ENCODE measurements at places on chromosomes 11 and 22.

DNA sequence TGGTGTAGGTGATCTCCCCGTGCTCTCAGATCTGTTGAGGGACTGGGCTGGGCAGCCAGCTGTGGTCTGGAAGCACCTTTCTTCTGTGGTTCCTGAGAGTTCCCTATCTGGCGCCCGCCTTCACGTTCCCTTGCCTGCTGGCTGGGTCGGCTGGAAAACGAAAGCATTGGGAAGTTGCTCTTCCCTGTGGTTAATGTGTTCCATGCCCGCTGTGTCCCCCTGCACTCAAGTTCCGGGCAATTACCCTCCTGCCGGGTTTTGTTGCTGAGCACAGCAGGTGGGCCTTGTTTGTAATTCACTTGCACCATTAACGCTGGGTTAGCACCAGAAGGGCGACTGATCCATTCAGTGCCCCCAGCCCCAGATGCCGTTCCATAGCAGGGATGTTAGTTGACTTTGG lies 134.1 kb downstream of the GRIK4 start:
- DNase-seq = no peak

DNA sequence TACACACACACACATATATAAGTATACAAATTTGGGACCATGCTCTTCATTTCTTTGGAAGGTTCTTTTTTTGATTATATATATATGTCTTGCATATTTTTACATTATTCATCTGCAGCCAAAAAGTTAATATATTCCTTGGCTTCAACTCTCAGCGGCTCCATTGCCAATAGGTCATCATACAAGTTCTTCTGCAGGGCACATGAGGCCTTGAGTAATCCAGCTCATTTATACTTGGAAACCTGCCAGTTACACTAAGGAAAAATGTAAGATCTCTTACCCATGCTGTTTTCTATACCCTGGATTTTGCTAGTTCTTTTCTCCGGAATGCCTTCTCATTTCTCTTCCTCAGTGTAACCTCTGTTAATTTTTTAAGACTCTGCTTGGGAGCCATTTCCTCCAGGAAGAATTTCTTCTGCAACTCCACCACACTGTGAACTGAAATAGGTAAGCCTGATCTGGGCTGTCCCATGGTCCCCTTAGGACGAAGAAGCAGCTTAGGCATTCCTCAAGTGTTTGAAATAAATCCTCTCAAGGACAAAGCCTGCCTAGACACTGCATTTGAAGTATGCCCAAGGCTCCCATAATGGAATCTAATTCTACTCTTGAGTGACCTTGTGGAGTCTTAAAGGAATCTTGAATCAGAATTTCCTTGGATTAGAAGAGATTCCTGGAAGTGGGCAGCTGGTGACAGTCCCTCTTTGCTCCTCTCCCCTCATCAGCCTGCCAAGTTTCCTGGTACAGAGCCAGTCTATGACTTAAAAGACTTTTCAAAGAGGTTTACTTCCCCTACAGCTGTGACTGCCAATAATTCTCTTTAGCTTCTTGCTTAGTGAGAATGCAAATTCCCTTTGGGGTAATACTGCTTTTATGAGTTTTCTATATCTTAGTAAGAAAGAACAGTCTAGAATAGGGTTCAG lies 182.8 kb downstream of the C11orf87 start:
- DNase-seq = peak; percentile 14

- DNase-seq = no peak
Measured at GRCh38 chr11:34680206-34680605, 59.3 kb downstream of the EHF start.

GRCh38 chr22:32473388-32473952 lies 1.1 kb upstream of the FBXO7 start:
- DNase-seq = peak; percentile 30

GRCh38 chr11:77517753-77518152 lies 43.9 kb upstream of the PAK1 start:
- no peak for DNase-seq

GRCh38 chr11:62925745-62926679 lies 4.8 kb upstream of the CHRM1 start:
- DNase-seq = no peak

DNA sequence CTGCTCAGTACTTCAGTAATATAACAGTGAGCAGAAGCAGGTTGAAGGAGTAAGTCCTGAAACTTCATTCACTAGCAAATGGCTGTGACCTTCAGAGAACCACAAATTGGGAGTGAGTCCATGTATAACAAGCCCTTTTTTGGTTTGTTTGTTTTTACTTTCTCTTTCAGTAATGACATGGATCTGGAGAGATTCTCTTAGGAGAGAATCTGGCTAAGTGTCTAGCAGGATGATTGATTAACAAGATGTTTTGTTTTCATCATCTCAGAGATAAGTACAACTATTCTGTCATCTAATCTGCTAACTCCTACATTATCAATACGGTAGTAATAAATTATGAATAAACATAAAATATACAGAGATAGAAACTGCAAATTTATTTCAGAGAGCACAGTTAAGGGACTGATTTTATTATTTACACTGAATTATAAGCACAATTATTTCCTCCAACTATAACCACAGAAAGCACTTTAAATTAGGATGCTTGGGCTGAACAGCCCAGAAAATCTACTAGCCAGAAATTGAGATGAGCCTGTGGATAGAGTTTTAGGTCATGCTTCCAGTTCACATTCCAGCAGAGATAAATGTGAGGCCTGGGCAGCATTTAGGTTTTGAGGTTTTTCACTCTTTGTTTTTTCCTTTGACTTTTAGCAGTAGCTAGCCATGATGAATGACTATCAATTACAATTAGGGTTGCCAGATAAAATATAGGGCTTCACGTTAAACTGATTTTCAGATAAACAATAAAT lies 429.3 kb upstream of the FAT3 start:
- DNase-seq = peak; percentile 12

DNA sequence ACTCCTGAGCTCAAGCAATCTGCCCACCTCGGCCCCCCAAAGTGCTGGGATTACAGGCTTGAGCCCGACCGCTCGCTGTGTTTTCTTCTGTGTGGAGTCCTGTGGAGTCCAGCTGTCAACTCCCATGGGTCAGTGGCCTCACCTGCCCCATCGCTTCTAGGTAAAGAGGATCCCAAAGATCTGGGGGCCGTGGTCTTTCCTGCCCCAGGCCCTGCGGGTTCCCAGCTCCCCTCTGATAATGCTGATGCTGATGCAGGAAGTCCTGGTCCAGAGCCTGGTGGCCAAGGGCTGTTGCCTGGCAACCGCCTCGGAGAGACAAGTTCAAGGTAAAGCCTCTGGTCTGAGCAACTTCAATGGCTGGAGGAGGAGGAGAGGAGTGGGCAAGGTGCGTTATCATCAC lies 9.6 kb downstream of the SSTR3 start:
- DNase-seq = no peak

- DNase-seq = no peak
Measured at GRCh38 chr22:25645266-25645665, 80.8 kb downstream of the GRK3 start.

DNA sequence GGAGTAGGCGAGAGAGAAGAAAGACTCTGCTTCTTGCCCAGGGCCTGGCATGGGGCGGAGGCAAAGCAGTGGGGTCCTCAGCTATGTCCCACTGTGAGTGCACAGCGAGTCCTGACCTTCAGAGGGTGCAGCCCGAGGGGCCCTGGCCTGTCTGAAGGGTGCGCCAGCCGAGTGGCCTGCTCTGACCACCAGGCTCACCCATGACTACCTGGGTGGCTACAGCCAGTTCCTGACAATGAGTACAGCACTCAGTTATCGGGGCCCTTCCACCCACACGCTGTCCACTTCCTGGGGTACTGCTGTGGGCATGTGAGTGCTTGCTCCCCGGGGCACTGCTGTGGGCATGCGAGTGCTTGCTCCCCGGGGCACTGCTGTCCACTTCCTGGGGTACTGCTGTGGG lies 74.1 kb upstream of the B3GAT1 start:
- DNase-seq = no peak

GRCh38 chr11:15145615-15146014 lies 30.9 kb downstream of the INSC start:
- no peak for DNase-seq

- no peak for DNase-seq
Measured at GRCh38 chr11:100004541-100004940, 682.5 kb upstream of the ARHGAP42 start.

GRCh38 chr11:79047321-79047720 lies 393.5 kb downstream of the TENM4 start:
- no peak for DNase-seq

DNA sequence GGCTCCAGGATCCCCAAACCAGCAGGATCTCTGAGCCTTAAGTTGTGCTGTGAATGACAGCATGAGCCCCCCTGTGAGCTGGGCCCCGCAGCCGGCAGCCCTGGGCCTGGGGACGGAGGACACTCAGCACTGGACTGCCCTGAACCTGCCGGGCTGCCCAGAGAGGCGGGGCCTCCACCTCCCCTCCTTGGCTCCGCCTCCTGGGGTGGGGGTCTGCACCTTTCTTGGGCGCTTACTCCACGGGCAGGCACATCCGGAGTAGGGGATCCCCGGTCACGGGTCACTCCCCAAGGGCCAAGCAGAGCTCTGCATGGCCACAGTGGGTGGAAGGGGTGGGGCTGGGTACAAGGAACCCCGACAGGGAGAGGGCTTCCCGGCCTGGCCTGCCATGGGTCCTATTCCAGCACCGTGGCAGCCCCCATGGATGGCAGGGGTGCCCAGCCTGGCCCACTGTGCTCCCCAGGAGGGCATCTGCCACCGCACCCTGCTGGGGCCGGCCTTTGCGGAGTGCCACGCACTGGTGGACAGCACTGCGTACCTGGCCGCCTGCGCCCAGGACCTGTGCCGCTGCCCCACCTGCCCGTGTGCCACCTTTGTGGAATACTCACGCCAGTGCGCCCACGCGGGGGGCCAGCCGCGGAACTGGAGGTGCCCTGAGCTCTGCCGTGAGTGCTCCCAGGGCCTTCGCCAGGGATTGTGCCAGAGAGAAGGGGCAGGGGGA lies 5.4 kb downstream of the MUC5B start:
- no peak for DNase-seq

DNA sequence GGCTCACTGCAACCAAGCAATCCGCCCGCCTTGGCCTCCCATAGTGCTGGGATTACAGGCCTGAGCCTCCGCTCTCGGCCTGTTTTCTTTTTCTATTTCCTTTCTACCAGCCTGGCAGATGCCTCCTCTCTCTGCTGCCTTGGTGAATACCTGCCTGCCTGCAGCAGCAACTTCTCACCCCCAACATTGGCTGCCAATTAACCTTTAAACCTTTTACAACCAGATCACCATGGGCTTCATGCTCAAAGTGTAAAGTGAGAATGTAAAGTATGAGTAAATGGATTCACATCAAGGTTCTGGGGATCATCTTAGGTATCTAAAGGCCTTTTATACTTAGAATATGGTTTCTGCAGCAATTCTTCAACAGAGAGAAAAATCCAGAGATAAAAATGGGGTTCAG lies 13.0 kb upstream of the FCHSD2 start:
- no peak for DNase-seq

DNA sequence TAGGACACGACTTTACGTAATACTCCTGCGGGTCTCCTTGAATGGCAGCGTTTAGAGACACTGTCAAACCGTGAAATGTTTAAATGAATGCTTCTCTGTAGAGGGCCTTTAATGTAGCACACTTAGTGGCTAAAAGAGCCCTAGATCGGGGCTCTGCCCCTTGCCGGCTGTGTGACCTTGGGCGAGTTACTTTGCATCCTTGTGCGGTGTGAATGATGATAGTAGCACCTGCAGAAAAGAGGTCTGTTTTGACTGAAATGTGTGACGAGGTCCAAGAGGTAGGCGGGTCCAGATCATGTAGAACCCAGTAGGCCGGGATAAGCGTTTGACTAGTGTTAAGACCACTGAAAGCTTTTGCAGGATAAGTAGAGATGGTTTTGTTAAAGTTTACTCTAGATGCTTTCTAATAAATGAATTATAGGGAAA lies 866 bp downstream of the MED17 start:
- DNase-seq = no peak

DNA sequence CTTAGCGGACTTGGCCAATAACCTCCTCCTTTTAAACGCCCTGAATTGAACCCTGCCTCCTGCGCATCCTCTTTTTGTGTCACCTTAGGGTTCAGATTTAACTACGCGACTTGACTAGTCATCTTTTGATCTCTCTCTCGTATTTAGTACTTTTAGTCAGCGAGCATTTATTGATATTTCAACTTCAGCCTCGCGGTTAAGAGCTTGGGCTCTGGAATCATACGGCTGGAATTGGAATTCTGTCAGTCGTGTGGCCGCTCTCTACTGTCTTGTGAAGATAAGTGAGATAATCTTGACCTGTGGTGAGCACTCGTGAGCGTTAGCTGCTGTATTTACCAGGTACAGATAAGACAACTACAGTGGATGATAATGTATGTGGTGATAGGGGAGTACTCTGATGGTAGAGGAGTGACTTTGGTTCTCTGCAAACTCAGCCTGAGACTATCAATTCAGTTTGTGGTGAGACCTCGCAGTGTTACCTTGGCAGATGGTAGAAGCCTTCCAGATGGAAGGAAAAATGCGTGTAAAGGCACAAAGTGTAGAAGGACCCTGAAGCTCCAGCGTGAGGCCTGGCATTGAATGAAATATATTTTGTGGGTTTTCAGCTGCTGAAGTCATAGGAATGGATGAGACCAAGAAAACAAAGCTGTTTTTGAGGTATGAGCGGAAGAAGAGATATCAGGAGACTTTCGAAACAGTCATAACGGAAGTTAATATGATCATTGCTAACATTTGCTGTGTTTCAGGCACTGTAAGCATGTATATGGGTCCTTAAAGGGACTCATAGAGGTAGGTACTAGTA lies 682 bp downstream of the ATM start:
- DNase-seq = no peak

GRCh38 chr11:74446532-74446938 lies 20.8 kb downstream of the KCNE3 start:
- no peak for DNase-seq

GRCh38 chr11:10302359-10302743 lies 2.5 kb upstream of the ADM start:
- DNase-seq = no peak

GRCh38 chr22:38413085-38414008 lies 41.7 kb downstream of the KCNJ4 start:
- DNase-seq = no peak

DNA sequence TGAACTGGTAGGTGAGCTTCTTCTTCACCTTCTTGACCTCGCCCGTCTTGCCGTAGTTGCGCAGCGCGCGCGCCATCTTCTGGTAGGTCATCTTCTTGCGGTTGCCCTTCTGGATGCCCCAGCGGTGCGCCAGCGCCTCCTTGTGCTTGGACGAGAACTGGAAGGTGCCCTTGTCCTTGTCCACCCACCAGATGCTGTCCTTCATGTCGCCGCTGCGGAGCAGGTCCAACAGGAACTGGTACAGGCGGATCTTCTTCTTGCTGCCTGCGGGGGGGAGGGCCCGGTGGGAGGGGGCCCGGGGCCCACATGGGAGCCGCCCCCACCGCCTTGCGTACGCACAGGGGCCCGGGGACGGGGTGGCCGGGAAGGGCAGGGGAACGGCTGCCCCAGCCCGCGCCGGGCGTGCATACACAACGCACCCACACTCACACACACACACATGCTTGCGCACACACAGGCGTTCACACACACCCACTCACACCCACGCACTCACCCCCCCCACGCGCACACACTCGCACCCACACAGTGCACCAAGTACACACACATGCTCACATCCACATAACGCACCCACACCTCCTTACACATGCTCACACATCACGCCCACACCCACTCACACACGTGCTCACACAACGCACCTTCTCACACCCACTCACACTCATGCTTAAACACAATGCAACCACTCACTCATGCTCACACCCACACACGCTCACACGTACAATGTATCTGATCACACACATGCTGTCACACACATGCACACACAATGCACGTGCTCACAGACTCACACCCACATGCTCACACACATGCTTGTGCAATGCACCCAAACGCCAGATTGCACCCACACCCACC lies 3.0 kb upstream of the MYBPC3 start:
- peak; percentile 60 for DNase-seq
